ENCODE measurements at places on chromosomes 7 and 10.

GRCh38 chr7:142263598-142264380, 5.9 kb upstream of the PRSS58 start:
- peak; percentile 21 for DNase-seq

DNA sequence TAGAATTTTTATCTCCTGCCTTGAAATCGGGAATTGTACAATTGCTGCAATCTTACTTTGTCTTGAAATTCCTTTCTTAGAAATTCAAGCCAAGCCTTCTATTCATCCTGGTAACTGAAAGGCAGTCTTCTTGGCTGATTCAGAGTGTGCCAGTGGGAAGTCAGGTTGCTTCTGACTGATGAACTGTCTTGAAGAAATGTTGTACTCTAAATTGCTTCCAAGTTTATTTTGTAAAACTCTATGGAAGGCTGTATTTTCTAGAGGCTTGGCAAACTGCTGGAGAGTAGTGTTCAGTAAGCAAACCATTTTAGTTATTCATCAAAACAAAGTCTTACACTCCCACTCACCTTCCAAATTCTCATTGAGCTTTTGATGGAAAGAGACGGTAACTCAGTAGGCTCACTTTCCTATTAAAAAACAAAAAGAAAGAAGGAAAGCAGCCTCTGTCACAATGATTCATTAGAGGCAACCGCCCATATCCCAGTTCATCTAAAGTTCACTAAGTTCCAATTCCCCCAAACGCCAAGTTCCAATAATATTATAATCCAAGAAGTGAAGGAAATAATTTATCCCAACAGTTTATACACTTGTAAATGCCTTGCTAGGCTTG, 187.9 kb upstream of the MALRD1 start:
- no peak for DNase-seq

- DNase-seq: peak; percentile 37
These were observed 82.5 kb downstream of the RNLS start for GRCh38 chr10:88500656-88501055.

DNA sequence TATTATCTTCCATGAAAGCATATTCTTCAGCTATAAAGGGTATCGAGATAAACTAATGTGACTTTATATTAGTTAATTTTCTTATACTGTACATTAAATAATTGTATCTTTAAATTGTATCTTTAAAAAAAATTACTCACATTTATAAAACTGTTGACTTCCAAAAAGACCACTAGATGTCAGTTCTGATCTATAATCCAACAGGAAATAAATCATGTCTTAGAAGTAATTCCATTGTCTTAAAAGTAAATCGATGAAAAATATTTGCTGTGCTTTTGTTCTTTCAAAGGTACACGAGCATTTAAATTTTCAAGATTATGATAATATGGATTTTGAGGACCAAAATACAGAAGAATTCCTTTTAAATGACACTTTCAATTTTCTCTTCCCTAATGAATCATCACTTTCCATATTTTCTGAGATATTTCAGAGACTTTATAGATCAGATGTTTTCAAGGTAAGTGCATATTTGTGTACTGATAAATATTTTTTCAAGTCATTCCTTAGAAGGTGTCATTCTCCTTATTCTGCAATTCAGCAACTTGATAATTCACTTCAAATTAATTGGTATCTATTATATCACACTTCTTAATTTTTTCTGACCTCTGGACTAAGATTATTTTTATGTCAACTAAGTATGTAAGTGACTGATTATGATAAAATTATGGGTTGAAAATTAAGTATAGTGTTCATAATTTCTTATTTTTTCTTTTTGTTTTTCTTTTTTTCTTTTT, 138.5 kb downstream of the CPED1 start:
- DNase-seq: no peak

DNA sequence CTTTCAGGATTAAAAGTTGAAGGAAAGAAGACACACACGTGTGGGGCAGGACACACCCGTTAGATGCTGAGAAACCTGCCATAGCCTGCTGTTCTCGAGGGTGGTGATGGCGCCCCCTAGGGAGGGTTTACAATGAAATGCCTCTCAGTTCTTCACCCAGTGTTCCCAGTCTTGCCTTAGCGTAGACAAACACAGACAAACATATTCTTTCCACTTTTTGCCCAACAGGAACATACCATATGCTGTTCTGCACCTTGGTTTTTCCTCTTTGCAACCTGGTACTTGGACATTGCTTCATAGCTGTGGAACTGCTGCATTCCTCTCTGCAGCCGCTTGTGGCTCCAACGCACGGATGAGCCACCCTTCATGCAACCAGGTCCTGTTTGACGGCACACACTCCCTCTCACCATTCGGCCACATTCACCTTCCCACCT, 23.3 kb upstream of the HSPA12A start:
- no peak for DNase-seq

GRCh38 chr10:792792-793100, 103.3 kb upstream of the DIP2C start:
- no peak for DNase-seq

- DNase-seq: no peak
These were observed 100.0 kb upstream of the TRIM24 start for GRCh38 chr7:138359870-138360559.

DNA sequence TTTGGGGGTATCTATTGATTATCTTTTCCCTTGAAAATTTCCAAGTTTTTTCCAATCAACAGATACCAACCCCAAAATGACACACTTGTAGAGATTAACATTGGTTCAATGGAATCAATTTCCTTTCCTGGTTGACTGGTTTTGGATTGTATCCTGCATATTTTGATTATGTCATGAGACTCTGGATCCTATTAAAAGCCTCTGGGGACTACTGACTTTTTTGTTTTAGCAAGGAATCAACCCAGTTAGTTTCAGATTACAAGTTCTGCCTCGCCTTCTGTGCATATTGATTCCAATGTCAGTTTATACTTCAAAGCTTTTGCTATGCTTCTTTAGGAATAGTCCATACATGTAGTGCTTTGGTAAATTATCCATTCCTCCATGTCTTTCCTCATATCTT, 29.2 kb downstream of the COPG2 start:
- DNase-seq: no peak

GRCh38 chr7:36400606-36401005, 10.9 kb downstream of the ANLN start:
- DNase-seq: peak; percentile 12

GRCh38 chr7:1883031-1883761, 213.1 kb downstream of the ELFN1 start:
- DNase-seq: peak; percentile 55

- no peak for DNase-seq
These were observed 95.0 kb downstream of the ARMH3 start for GRCh38 chr10:101960879-101961395.

DNA sequence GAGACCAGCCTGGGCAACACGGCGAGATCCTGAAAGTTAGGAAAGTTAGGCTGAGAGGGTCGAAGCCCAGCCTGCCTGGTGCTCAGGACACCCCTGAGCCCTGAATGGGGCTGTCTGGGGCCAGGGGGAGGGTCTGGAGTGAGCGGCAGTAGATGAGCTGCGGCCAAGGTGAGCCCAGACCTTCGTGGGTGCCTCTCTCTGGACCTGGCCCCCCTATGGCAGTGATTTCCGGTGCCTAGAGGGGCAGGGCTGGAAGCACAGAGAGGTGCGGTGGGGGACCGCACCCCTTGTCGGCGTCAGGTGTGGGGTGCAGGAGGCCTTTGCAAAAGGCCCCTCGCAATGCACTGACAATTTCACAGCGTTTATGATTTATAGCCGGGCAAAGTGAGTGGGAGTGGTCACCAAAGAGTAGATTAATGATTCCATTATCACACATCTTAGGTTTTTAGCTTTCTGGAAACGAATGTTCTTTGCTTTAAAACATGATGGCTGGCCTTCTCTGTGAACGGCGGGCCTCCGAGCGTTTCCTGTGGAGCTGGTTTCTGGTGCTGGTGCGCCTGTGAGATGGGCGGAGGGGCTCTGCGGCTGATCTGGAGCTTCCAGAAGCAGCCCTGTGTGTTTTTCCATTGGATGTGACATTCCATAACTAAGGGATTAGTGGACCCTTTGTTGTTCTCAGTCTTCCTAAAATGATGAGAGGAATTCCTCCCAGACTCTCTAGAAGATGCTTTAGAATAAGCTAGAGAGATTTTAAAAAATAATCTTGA, 171.0 kb upstream of the ZNF32 start:
- no peak for DNase-seq

- DNase-seq: no peak
These were observed 9.7 kb downstream of the GBX1 start for GRCh38 chr7:151157645-151158329.

DNA sequence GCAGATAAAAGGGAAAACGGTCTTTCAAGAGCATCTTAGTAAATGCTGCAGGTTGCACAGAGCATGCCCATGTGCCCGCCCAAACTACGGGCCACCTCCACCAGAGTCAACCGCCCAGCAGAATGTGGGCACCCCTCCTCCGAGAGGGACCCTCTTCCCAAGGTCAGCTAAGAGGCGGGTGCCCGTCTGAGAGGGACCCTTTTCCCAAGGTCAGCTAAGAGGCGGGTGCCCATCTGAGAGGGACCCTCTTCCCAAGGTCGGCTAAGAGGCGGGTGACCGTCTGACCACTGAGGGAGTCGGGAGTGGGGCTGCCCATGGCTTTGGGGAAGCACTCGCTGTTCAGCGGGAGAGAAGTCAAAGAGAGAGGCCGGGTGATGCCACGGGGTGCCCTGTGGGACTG, 113.1 kb downstream of the PTPRN2 start:
- DNase-seq: no peak

DNA sequence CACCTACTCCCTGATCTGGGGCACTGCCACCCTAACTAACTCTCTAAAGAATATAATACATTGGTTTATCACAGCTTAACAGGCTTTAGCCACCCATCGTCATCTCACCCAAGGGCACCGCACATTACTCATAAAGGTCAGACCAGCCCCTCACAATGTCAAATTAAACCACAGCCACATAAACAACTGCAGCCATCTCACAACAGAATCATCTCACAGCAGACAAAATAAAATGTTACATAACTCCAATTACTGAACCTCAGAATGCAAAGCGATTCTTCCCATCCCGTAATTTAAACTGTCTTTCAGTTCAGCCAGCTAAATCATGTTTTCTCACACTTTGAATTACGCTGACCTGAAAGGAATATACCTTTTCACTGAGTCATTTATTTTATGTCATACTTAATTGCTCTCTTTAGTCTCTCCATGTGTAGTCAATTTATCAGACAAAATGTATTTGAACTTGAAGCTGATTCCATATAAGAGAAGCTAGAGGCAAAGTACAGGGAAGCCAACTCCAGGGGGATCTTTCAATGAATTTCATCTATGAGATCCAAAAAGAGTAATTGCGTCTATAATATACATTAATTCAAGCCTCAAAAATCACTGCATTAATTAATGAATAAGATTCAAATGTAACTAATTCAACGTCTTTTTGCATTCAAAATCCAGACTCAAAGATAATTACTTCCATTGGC, 96.9 kb upstream of the NEBL start:
- no peak for DNase-seq

- no peak for DNase-seq
These were observed 128.4 kb upstream of the RSU1 start for GRCh38 chr10:16945593-16945992.

- DNase-seq: no peak
These were observed 240.2 kb downstream of the PRKG1 start for GRCh38 chr10:51314481-51314880.

GRCh38 chr7:4745971-4746919, 29.2 kb upstream of the AP5Z1 start:
- no peak for DNase-seq

- DNase-seq: no peak
These were observed 256.2 kb downstream of the SKIDA1 start for GRCh38 chr10:21269289-21269688.

DNA sequence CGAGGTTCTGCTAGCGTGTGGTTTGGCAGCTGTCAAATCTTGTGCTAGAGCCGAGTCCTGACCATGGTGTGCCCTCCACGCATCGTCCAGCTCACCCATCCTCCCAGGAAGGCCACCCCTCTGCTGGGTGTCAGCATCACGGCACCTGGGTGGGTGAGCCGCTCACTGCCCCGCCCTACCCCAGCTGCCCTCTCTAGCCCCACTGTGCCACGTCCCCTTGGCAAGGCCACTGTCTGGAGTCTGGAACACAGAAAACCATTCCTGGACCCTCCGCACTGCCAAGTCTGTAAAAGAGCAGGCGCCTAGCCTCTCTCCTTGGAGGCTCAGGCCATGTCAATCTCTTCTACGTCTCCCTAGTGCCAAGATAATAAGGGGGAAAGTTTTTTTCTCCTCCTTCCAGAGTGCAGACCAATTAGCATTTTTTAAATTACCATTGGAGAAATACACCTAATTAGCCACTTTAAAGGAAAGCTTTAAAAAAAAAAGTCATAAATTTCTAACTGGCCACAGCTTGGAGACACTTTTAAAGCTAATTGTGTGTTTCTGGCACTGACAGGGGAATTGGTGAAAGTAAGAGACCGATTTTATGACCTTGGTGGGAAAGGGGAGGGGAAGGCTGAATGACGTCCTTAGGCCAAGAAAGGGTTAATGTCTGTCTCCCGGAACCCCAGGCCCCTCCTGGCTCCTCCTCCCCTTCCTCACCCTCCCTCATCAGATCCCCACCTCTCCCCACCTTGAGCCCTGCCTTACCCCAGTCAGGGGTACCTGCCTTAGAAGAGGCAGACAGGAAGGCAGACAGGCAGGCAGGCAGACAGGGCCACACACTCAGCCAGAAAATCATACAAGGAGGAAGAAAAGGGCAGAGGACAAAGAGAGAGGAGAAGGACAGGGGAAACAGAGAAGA, 151.2 kb downstream of the PLXNA4 start:
- DNase-seq: no peak

DNA sequence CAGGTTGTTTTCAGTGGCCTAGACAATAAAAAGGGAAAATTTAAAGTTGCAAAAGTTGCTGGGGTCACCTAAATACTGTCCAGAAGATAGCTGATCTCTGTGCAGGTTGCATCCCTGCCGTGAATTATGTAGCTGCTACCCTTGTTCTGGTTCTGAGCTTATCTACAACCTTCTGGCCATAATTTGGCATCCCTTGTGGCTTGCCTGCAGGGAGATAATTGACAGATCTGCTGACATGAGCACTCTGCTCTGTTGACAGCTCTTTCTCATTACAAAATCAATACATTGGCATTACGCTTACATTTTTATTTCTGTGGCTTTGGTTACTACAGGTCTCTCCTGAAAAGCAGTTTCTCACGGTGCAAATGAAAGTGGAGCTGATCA, 29.3 kb upstream of the HECTD2 start:
- no peak for DNase-seq

- DNase-seq: no peak
These were observed 2.4 kb downstream of the ACTA2 start for GRCh38 chr10:88949912-88950837.

- DNase-seq: no peak
These were observed 117.0 kb downstream of the ADCY1 start for GRCh38 chr7:45691155-45691656.

- DNase-seq: peak; percentile 81
These were observed 100.3 kb upstream of the AGBL3 start for GRCh38 chr7:134885967-134886352.
